ENCODE measurements at places on chromosomes 7 and 10.

DNA sequence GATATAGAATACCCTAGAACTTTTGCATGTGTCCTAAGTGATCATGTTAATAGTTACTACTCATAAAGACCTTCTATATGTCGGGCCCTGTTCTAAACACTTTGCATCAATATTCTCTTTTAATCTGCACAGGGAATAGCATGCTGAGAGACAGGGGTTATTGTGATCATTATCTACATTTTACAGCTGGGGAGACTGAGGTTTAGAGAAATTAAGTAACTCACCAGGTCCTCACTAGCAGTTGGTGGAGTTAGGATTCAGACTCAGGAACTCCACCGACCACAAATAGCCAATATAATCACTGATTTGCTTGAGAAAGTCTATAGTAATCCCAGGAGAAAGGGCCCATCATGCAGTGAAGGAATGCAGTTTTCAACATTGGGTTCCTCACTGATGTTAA, 111.2 kb upstream of the ADO start:
- DNase-seq: no peak

DNA sequence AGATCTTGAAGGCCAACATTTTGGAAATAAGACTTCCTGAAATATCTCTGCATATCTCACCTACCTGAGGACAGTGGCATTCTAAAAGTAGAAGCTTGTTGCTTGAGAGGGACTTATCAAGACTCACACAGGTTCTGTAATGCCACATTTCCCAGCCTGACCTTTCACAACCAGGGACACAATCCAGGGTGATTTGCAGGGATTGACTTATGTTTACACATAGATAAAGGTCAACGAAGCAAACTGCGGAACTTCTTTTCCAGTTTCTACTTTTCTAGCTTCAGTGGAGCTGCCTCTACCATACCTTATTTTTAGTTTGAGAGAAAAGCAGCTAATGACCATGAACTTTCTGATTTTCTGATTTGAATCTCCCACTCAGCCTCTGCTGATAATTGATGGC, 148.7 kb downstream of the SLC16A9 start:
- DNase-seq: no peak

DNA sequence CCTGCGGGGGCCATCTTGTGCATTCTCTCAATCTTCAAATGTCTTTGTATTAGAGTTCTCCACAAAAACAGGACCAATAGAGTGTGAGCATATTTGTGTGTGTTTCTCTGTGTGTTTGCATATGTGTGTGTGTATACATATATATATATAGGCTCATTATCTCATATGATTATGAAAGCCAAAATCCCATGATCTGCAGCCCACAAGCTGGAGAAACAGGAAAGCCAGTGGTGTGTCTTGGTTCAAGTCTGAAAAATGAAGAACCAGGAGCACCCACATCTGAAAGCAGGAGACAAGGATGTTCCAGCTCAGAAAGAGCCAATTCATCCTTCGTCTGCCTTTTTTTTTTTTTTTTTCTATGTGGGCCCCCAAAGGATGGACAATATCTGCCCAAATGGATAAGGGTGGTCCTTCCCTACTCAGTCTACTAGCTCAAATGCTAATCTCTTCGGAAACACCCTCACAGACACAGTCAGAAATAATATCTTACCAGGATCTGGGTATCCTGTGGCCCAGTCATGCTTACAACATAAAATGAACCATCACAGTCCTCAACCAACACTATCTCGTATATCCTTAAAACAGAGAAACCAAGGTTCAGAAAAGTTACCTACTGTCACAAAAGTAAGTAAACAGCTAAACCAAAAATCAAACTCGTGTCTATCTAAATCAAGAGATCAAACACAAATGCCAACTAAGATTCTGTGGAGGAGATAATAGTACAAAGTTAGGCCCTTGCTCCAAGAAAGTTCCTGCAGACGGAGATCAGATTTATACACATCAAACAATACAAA, 141.9 kb downstream of the JMJD1C start:
- no peak for DNase-seq

- DNase-seq: no peak
These were observed 304.7 kb downstream of the BICC1 start for GRCh38 chr10:58817201-58817846.

- no peak for DNase-seq
These were observed 196.9 kb upstream of the PPP2R2D start for GRCh38 chr10:131703941-131704340.

- no peak for DNase-seq
These were observed 873 bp downstream of the PRKAR2B start for GRCh38 chr7:107045195-107045960.

GRCh38 chr7:32043688-32044087, 26.5 kb downstream of the PDE1C start:
- DNase-seq: peak; percentile 86

GRCh38 chr7:155807789-155808548, 4.3 kb downstream of the SHH start:
- DNase-seq: no peak

DNA sequence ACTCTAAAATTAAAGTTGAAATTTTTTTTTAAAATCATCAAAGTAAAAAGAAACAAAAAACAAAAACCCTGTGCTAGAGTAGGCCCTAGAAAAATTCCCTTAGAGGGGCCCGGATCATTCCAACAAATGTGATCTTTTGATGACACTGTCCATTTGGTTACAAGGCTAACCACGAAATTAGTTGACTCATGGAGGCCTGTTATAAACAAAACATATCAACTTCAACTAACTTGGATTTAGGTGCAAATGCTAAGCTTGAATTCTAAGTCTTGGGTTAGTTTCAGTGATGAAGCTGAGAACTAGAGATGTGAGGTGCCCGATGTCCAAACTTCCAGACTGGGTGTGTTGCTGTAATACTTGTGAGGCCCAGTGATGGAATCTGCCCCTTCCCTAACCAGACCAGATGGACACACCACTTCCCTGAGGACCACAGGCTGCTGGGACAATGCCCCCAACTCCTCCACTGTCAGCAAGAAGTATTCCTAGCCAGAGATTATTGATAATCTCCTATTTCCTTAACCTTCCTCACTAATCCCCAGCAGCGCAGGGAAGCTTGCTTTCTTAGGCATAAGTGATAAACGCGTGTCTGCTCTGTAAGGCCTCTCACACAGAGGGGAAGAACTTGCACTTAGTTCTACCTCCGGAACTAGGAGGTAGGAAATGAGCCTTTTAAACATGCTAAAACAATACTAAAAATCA, 108.7 kb downstream of the RAPGEF5 start:
- no peak for DNase-seq

GRCh38 chr7:41621953-41622831, 80.7 kb downstream of the INHBA start:
- no peak for DNase-seq

DNA sequence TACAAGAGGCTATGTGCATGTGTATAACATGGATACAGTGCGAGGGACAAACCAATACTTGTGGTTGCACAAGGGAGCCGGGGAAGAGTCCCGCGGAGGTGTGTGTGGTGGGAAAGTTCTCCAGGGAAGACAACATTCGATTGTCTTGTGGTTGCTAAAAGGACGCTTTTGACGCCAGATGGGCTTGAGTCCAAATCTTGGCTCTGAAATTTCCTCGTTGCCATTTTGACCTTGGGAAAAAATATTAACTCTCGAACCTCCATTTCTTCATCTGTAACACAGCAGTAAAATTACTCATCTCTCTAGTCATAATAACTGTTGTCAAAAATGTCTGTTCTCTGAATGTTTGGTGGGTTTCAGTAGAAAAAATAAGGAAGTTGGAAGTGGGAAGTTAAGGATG, 16.5 kb downstream of the PLXDC2 start:
- DNase-seq: no peak

DNA sequence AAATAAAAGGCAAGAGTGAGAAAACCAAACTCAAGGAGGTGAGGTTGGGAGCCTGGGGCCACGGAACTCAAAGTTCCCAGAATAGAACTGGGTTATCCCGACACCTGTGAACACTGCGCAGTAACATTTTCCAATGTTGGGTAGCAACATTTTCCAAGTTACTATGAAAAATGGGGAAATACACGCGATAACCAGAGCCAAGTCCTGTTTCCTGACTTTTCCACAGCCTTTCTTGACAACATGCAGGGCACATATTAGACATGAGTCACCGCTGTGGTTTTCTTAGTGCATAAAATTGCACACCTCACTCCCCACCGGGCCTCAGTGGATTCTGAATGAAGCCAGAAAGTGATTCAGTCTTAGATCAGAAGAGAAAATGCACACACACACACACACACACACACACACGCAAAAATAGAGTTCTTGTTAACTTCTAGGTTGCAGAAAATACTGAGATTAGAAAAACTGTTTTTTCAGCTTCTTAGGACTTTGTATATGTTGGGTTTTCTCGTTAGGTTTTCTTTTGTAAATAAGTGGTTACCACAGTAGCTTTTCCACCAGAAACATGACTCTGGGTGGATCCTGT, 70.0 kb downstream of the CAMK1D start:
- DNase-seq: peak; percentile 78

DNA sequence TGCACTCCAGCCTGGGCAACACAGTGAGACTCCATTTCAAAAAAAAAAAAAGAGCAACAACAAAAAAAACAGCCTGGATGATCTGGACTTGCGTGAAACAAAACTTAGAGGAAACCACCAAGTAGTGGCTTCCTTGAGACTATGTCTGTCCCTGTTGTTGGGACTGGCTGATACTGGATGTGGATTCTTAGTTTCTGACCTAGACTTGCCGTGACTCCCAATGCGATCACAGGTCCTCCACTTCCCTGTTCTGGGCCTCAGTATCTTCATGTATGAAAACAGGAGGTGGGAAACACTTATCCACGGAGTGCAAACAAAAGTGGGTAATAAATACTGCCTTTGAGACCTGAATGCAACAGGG, 125.7 kb downstream of the PRPF18 start:
- no peak for DNase-seq

- DNase-seq: no peak
These were observed 282.2 kb upstream of the GALNT17 start for GRCh38 chr7:70849580-70850235.

DNA sequence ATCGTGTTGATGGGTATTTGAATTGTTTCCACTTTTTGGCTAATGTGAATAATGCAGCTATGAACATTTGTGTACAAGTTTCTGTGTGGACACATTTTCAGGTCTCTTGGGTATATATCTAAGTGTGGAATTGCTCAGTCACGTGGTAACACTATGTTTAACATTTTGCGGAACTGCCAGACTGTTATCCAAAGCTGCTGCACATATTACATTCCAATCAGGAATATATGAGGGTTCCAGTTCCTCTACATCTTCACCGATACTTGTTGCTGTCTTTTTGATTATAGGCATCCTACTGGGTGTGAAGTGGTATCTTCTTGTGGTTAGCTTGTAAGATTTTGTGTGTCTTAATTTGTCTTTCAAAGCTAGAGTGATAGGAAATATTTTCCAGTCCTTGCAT, 6.8 kb downstream of the PTPN12 start:
- DNase-seq: no peak

GRCh38 chr10:6274040-6274439, 71.3 kb downstream of the PFKFB3 start:
- no peak for DNase-seq

DNA sequence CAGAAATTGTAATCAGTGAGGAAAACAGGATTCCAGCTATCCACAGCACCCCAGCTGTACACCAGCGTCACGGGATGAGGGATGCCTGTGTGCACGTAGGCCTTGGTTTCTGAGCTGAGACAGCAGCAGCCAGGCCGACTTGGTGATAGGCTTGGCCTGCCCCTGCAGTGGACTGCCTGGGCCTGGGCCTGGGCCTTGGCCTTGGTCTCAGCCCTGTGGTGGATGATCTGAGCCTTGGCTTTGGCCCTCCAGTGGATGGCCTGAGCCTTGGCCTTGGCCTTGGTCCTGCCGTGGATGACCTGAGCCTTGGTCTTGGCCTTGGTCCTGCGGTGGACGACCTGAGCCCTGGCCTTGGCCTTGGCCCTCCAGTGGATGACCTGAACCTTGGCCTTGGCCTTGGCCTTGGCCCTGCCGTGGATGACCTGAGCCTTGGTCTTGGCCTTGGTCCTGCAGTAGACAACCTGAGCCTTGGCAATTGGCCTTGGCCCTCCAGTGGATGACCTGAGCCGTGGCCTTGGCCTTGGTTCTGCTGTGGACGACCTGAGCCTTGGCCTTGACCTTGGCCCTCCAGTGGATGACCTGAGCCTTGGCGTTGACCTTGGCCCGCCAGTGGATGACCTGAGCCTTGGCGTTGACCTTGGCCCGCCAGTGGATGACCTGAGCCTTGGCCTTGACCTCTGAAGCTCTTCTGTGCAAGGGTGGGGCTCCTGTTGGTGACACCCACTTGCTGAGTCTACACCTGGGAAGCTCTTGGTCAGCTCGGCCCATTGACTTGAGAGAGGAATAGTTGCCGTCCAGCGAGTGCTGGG, 93.8 kb downstream of the CUX1 start:
- no peak for DNase-seq

GRCh38 chr10:72083790-72084459, 4.4 kb downstream of the SPOCK2 start:
- no peak for DNase-seq

GRCh38 chr10:46251857-46252847, 34.6 kb upstream of the ANTXRL start:
- no peak for DNase-seq

DNA sequence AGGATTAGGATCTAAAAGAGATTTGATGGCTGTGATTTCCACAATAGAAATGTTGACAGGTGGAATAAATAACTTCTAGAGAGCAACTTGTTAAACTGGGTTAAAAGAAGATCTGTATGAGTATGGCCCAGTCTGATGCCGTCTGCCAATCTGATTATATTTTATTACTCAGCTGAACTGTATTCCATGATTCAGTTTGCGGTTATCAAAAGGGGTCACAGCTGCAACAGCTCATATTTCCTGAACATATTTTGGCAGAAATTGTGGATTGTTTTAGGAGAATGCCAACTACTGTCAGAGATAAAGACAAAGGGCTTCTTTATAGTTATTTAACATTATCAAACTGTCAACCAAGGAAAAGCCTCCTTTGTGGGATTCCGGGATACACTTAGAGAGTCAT, 244.8 kb upstream of the MINDY3 start:
- no peak for DNase-seq

GRCh38 chr10:13670311-13670710, 83.5 kb downstream of the PRPF18 start:
- no peak for DNase-seq
